ENCODE measurements at places on chromosomes 1 and 21.

- no peak for DNase-seq
These were observed 105.0 kb upstream of the COL6A1 start for GRCh38 chr21:45876381-45877170.

- no peak for DNase-seq
These were observed 39.4 kb downstream of the KCNJ15 start for GRCh38 chr21:38295997-38296764.

DNA sequence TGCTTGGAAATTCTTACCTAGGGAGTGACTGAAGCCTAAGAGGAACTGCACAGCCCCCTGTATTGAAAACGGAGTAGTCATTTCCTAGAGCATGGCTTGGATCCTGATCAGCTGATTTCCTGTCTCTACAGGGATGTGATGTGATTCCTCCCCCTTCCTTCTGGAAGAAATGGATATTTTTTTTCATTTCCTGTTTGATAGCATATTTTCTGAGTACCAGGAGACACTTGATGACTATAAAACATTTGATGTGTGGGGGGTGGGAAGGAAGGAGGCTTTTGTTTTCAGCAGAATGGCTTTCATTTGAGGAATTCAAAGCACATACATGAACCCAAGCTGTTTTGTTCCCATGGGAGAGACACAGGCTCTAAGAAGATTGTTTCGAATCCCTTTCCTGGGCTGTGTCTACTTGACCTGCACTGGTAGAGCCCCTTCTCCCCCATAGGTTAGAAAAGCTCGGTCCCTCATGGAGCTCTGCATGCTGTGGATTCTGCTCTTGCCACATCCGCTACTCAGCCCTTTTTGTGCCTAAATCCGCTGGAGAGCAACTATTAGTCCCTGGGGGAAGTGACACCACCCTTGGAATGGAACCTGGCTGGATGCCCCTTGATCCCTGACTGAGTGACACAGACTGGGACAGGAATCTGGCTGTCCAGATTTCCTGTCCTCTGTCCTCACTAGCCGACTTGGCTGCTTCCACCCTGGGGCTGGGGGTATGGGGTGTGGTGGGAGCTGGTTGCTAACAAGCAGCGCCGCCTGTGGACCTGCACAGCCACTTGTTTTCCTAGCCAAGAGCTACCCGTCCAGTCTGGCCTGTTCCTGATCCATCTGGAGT, 71.8 kb upstream of the MACF1 start:
- DNase-seq: no peak

- DNase-seq: no peak
These were observed 149.7 kb downstream of the HIVEP3 start for GRCh38 chr1:41769068-41769467.

DNA sequence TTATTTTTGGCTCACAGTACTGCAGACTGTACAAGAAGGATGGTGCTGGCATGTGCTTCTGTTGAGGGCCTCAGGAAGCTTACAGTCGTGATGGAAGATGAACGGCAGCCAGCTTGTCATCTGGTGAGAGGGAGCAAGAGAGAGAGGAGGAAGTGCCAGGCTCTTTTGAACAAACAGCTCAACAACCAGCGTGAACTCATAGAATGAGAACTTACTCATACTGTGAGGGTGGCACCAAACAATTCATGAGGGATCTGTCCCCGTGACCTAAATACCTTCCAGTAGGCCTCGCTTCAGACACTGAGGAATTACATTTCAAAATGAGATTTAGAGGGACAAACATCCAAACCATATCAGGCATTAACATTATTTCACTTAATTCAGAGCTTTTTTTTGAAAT, 84.7 kb downstream of the PKN2 start:
- no peak for DNase-seq

All from activated T-cell treated with anti-CD3 and anti-CD28 coated beads for 24 hours (primary cell).